ENCODE measurements at places on chromosomes 11 and 22.

DNA sequence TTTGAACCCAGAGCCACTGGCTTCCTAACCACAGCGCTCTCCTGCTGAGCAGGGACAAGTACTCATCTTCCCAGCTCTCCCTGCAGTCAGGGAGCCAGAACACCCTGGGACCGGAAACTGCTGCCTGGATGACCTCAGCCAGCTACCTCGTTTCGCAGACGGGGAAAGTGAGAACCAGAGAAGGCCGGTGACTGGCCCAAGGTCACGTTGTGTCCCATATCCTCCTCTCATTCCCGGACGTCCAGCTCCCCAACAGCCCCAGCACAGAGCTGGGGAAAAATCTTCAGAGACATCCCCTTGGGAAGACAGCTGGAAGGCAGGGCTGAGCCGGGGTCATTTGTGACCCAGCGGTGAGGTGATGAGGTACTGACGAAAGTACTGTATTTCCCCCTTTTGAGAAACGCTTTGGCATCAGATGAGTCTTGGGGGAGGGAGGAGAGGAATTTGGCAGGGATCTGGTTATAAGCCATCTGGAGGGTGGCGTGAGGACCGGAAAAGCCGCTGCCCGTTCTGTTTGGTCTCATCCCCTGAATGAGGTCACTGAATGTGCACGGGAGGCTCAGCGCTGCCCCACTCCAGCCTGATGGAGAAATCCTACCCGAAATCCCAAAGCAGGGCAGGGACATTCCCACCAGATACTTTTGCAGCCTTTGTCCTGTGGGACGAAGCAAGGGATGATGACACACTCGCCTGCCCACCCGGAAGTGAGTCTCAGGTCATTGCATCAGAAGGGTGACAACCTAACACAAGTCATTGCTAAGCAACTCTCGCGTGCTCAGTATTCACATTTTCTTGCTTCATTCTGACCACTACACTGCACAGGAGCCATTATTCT lies 41.1 kb downstream of the LIF start:
- no peak for DNase-seq

DNA sequence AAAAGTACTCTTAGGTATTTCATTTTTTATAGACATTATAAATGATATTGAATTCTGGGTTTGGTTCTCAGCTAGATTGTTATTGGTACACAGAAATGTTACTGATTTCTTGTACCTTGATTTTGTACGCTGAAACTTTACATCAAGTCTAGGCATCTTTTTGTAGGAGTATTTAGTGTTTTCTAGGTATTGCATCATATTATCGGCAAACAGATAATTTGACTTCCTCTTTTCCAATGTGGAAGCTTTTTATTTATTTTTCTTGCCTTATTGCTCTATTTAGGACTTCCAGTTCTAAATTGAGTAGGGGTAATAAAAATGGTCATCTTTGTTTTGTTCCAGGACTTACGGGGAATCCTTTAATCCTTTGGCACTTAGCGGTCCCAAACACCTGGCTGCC lies 676.6 kb upstream of the CCDC179 start:
- DNase-seq, result no peak

DNA sequence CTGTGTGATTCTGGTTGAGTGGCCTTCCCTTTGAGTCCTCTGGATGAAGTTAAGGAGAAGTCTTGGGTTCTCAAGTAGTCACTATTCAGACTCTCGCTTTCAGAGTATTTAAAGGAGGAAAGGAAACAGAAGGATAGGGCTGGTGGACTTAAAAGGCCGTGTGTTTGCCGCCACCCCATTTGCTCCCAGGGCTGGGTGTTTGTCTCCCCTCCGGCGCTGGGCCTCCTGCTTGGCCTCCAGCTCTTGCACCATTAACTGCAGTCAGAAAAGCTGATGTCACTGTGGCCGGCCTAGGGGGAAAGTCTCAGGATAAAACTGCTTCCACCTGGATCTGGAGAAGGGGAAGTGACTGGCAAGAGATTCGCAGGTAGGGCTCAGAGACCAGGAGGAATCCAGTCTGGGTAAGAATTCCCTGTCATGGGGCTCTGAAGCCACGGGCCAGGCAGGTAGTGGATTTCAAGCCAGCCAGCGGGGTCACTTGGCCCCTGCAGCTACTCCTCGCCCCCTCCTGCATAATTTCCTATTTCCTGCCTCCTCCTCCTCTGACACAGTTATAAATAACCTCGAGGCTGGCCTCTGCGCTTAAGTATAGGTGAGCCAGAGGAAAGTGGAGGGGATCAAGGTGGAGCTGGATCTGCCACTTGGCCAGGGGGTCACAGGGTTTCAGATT lies 17.1 kb downstream of the TIMP3 start:
- DNase-seq, result no peak

- peak; percentile 83 for DNase-seq
Measured at GRCh38 chr11:126114486-126115126, 51.9 kb upstream of the CDON start.

DNA sequence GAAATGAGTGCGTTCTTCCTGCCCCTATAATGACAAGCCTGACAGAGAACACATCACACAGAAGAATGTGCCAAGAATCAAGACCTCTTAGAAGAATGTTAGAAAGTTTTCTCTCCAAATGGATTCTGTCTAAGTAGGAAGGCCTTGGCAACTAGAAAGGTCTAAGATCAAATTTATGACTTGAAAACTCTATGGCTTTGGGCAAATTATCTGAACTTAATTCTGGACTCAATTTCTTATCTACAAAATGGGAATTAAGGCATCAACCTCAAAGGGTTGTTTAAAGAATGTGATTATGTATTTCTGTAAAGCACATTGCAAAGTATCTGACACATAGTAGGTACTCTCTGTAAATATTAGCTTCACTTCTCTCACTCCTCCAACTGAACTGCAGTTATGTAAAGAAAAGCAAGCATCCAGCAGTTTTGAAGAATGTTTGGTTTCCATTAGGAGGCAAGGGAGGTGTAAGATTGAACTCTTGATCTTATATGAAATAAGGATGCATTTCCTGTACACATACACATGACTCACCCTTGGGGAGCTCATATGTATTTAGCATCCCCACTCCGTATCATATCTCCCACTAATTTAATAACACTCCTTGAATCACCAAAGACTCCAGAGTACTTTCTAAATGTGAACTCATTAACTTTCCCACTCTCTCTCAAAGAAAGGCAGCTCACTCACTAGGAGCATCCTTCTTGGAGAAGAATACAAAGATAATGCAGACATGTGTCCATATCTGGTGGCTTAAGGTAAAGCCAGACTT lies 77.6 kb downstream of the ETS1 start:
- no peak for DNase-seq

GRCh38 chr22:40326905-40327735 lies 19.2 kb upstream of the ADSL start:
- DNase-seq, result no peak

Measured in NCI-H524 (cell line).